Stimulated activated naive B cell treated with anti-CD40 and anti-IgM and Interleukin-4, amounts not matched to agents 10 μg/mL and 1 μg/mL and 100 μg/mL, for 72 hours (primary cell): ENCODE measurements at places on chromosomes 3 and 15.

GRCh38 chr3:185728630-185729336 is 96.1 kb downstream of the IGF2BP2 start:
- no peak for DNase-seq

DNA sequence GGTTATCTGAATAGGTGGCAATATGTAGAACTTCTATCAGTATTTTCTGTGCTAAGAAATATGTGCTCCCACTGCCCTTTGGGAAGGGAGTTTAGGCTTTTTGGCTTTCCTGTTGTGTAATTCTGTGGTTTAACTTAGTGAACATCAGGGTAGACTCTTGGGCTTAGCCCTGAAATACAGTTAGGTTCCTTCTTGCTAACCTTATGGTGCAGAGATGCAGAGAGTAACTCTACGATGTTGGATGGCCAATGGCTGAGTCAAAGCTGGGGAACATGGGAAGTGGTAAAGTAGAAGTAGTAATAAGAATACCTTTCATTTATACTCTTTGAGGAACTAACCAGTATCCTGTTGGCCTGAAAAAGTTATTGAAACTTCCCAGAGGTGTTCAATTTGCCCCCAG is 80.8 kb upstream of the IL12A start:
- no peak for DNase-seq

- DNase-seq = no peak
Measured at GRCh38 chr3:115646027-115646690, 22.8 kb downstream of the GAP43 start.

GRCh38 chr15:38283010-38283409 is 30.4 kb downstream of the SPRED1 start:
- DNase-seq = no peak

DNA sequence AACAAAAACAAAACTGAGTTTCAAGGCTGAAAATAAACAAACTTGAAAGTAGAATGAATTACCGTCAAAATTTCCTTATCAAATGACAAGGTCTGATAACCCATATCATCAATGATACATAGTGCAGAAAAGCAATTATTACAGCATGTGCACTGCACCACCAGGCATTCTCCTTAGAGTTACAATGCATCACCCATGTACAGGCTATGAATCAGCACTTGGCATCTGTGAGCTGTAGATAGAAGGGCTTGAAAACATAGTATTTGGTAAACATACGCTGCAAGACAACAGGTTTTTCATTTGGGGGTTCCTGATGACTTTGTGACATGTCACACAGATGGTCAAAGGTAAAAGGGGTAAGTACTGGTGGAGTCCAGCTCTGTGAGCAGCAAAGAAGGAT is 265.1 kb downstream of the CTNNB1 start:
- no peak for DNase-seq

DNA sequence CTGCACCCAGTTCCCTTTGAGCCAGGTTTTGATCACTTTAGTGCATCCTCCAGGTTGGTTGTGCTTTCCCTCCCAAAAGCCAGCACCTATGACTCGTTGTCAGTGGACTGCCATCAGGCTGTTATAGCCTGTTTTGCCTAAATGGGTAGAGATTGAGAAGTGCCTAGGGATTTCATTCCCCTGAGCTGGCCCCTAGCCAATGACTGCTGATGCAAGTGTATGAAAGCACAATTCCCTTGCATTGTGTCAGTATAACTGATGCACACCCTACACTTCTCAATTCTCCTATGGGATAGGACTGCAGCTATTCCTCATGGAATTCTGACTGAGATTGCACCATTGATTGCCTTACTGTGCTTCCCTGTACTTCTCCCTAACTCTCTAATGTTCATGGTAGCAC is 102.1 kb upstream of the ARPP21 start:
- DNase-seq = no peak

DNA sequence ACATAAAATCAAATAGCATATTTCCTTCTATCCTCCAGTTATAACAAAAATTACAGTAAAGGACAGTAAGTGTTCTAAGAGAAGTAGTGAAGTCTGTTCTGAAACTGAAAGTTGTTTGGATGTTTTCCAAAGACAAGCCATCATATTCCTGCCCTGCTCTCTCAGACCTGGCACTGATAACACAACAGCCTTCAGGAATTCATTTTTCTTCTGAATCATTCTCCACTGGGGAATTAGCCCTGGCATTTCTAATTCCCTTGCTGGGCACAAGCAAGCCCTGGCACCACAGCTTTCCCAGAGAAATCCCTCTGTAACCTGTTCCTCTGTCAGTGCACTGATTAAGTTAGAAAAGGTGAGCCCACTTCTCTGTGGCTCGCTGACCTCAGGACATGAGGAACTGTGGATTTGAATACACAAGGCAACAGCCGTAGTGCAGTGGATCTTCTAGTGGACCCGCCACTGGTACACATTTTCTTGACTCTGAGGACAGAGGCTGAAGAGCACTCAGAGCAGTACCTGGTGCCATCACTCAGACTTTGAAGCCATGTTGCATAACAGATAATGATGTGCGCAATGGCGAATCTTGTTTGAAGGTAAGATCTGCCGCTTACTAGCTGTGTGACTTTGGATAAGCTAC is 61.6 kb downstream of the WWTR1 start:
- DNase-seq = no peak

DNA sequence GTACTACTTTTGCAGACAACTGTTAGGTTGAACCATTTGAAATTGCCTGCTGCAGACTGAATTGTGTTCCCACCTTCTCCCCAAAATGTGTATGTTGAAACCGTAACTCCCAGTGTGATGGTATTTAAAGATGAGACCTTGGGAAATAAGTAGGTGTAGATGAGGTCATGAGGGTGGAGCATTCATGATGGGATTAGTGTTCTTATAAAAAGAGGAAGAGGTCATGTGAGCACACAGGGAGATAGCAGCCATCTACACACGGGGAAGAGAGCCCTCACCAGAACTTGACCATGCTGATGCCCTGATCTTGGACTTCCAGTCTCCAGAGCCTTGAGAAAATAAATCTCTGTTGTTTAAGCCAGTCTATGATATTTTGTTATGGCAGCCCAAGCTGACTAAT is 17.4 kb upstream of the FHIT start:
- DNase-seq = no peak

DNA sequence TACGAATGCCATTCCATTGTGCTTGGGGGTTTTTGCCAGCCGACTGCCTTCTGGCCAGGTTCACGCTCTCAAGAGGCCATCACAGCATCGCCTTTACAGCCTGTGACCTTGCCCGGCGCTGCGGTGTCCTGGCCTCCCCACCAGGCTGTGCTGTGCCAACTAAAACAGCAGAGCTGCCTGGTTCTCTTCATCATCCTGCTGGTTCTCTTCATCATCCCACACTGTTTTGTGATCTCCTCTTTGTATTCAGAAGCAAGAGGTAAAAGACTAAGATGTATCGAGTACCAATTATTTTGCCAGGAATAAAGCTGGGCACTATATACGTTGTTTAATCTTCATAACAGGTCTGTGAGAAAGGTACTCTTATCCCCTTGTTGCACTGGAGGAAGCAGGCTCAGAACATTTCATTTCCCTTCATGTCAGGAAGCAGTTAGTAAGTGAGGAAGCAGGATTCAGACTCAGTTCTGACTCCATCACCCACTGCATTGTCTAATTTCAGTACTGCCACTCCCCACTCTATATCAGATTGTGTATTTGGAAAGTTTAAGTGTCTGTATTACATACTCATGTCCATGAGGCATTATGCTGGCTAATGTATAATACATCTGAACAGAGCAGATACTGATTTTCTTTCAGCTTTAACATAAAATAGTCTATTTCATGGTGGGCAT is 92.7 kb downstream of the LRRC28 start:
- no peak for DNase-seq
